Fibroblast of the aortic adventitia (primary cell): ENCODE measurements at places on chromosomes 4 and X. TPM values are rescaled to one million over a fixed set of nuclear protein-coding genes. Genes with fewer than 3 reads are reported as not detected.

The TEX11 gene
- total RNA-seq = not detected in 2 replicates

The MAGEB2 gene
- total RNA-seq = not detected in 2 replicates

The SLC7A11 gene
- 21.8 and 118 TPM in 2 replicates for total RNA-seq

The CXCL3 gene
- 0.09 TPM in 1 of 2 replicates, not detected in the other for total RNA-seq

The PGAM4 gene
- not detected in 2 replicates for total RNA-seq

The HMGB3 gene
- total RNA-seq = 8.2 and 13.1 TPM in 2 replicates

The FAM241A gene
- 0.90 and 5.1 TPM in 2 replicates for total RNA-seq

The ADH1A gene
- total RNA-seq = 0.27 TPM in 1 of 2 replicates, not detected in the other

The PNMA6E gene
- total RNA-seq = not detected in 2 replicates

The P2RY4 gene
- total RNA-seq = 0.09 and 0.41 TPM in 2 replicates

The VCX3B gene
- not detected in 2 replicates for total RNA-seq

The CXCL1 gene
- total RNA-seq = 1.3 and 5.2 TPM in 2 replicates

The C4orf50 gene
- total RNA-seq = 0.08 TPM in 1 of 2 replicates, not detected in the other

The IL1RAPL1 gene
- total RNA-seq = 6.0 and 7.1 TPM in 2 replicates

The CITED1 gene
- not detected in 2 replicates for total RNA-seq

The MAB21L2 gene
- 0.63 TPM in 1 of 2 replicates, not detected in the other for total RNA-seq

The SUPT20HL1 gene
- not detected in 2 replicates for total RNA-seq
